PC-9 (cell line): ENCODE measurements at places on chromosomes 2 and 18. TPM values are rescaled to one million over a fixed set of nuclear protein-coding genes. Genes with fewer than 3 reads are reported as not detected.

Gene DSC2
- total RNA-seq, result 13.9 and 16.5 TPM in 2 replicates

Gene MC5R
- total RNA-seq, result not detected in 2 replicates

Gene C2orf81
- 9.8 and 12.0 TPM in 2 replicates for total RNA-seq

Gene SERPINB4
- total RNA-seq, result not detected in 2 replicates

Gene HAAO
- 0.73 TPM in 1 of 2 replicates, not detected in the other for total RNA-seq

Gene SNORC
- total RNA-seq, result 10.4 and 20.0 TPM in 2 replicates

Gene GPR45
- not detected in 2 replicates for total RNA-seq

Gene ACMSD
- not detected in 2 replicates for total RNA-seq

Gene VAMP5
- total RNA-seq, result 7.2 and 7.4 TPM in 2 replicates

Gene ERBB4
- not detected in 2 replicates for total RNA-seq

Gene SERPINB2
- 0.73 TPM in 1 of 2 replicates, not detected in the other for total RNA-seq

Gene MC4R
- not detected in 2 replicates for total RNA-seq

Gene FIGN
- 3.1 and 7.4 TPM in 2 replicates for total RNA-seq

Gene SIX2
- 10.2 and 11.9 TPM in 2 replicates for total RNA-seq

Gene PDCL3
- total RNA-seq, result 22.7 and 23.5 TPM in 2 replicates

Gene RSAD2
- total RNA-seq, result not detected in 2 replicates

Gene GAREM2
- 0.96 and 1.7 TPM in 2 replicates for total RNA-seq

Gene KANSL1L
- 8.6 and 8.8 TPM in 2 replicates for total RNA-seq

Gene ZFP36L2
- total RNA-seq, result 31.3 and 34.3 TPM in 2 replicates

Gene ERICH2
- 1.7 and 2.0 TPM in 2 replicates for total RNA-seq

Gene SLC11A1
- 0.35 and 0.44 TPM in 2 replicates for total RNA-seq

Gene PPP1R1C
- 13.4 and 27.5 TPM in 2 replicates for total RNA-seq

Gene NAT8
- total RNA-seq, result not detected in 2 replicates

Gene SPATA3
- not detected in 2 replicates for total RNA-seq

Gene SLC5A6
- 49.0 and 70.0 TPM in 2 replicates for total RNA-seq

Gene TMEM169
- 0.46 and 0.58 TPM in 2 replicates for total RNA-seq

Gene FSIP2
- 0.22 and 0.63 TPM in 2 replicates for total RNA-seq

Gene TUBB8B
- total RNA-seq, result not detected in 2 replicates

Gene SP5
- total RNA-seq, result 1.9 and 7.3 TPM in 2 replicates

Gene CERKL
- 1.5 and 1.6 TPM in 2 replicates for total RNA-seq

Gene SESTD1
- 208 and 279 TPM in 2 replicates for total RNA-seq

Gene GALNT3
- 31.6 and 33.1 TPM in 2 replicates for total RNA-seq

Gene LIMS3
- 1.4 and 2.3 TPM in 2 replicates for total RNA-seq

Gene PDE11A
- 1.1 and 1.4 TPM in 2 replicates for total RNA-seq

Gene MYO5B
- total RNA-seq, result 23.3 and 25.4 TPM in 2 replicates

Gene RBM44
- 0.94 and 1.5 TPM in 2 replicates for total RNA-seq

Gene LOXHD1
- not detected in 2 replicates for total RNA-seq

Gene RUFY4
- total RNA-seq, result not detected in 2 replicates

Gene PROKR1
- total RNA-seq, result not detected in 2 replicates

Gene TEKT4
- total RNA-seq, result 0.15 TPM in 1 of 2 replicates, not detected in the other

Gene MOCOS
- 22.7 and 30.4 TPM in 2 replicates for total RNA-seq

Gene CWC22
- 31.2 and 35.2 TPM in 2 replicates for total RNA-seq

Gene DCDC2C
- total RNA-seq, result not detected in 2 replicates

Gene TMEM178A
- total RNA-seq, result 2.8 and 2.9 TPM in 2 replicates

Gene COX5B
- 310 and 345 TPM in 2 replicates for total RNA-seq

Gene UCN
- 2.8 and 4.6 TPM in 2 replicates for total RNA-seq

Gene VIL1
- not detected in 2 replicates for total RNA-seq

Gene RESP18
- not detected in 2 replicates for total RNA-seq

Gene LAMA1
- total RNA-seq, result not detected in 2 replicates

Gene GPR35
- 1.1 and 2.5 TPM in 2 replicates for total RNA-seq

Gene ASPRV1
- total RNA-seq, result 0.30 and 0.48 TPM in 2 replicates

Gene COLEC12
- not detected in 2 replicates for total RNA-seq

Gene UGT1A4
- 73.6 and 93.0 TPM in 2 replicates for total RNA-seq

Gene DSG1
- total RNA-seq, result not detected in 2 replicates

Gene TUBA4B
- total RNA-seq, result not detected in 2 replicates

Gene TIMM21
- 17.9 and 32.6 TPM in 2 replicates for total RNA-seq

Gene SIX3
- total RNA-seq, result 1.4 TPM in 2 replicates

Gene CXCR2
- not detected in 2 replicates for total RNA-seq

Gene ARHGAP28
- not detected in 2 replicates for total RNA-seq
